Suprapubic skin (tissue), 4 donors: ENCODE measurements at places on chromosomes 4 and X.
A peak's percentile ranks its signal among the peaks of the same experiment; 100 is the strongest.

DNA sequence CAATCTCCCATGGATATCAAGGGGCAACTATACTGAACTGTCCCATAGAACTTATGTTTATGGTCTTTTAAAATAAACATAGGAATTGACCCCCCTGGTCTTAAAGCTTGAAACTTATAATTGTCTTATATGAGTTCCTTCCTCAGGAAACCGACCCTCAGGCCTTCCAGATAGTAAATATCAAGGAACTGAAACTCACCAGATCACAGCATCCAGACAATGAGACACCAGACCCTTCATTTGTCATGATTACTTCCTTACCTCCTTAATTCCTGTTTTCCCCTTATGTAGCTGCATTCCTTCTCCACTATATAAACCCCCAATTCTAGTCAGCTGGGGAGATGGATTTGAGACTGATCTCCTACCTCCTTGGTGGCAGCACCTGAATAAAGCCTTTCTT lies 94.8 kb upstream of the GRPR start:
- no peak for DNase-seq

GRCh38 chrX:128781506-128781905 lies 729.3 kb upstream of the ACTRT1 start:
- DNase-seq: no peak

DNA sequence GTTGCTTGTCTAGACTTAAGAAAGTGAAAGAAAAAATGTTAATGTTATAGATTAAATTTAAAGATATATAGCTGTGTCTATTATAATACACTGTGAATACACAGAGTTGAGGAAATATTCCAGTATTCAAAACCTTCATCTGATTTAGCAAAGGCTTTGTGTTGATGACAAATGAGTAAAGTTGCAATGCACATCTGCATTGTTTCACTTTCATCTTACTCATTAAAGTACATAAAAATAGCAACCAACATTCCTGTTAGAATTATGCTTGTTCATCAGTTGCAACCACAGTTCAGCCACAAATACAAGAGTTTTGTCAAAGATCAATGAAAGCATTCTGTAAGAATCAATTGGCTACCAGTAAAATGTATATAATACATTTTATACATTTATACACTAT lies 346.4 kb upstream of the SLC7A11 start:
- DNase-seq: no peak

DNA sequence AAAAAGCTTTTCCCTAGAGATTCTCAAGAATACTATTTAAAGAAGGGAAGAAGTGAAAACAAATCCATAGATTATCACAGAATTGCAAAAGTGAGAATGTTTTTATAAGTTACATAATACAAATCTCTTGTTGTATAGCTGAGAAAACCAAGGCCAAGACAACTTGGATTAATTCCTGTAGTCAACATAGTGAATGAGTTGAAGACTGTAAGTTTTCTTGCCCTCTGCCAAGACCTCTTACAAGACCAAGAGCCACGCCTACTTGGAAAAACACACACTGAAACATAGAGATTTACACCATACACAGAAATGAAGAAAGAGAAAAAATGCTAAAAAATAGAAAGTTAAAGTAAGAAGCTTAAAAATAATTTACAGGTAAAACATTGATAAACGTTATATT lies 2024.0 kb downstream of the PCDH7 start:
- no peak for DNase-seq

DNA sequence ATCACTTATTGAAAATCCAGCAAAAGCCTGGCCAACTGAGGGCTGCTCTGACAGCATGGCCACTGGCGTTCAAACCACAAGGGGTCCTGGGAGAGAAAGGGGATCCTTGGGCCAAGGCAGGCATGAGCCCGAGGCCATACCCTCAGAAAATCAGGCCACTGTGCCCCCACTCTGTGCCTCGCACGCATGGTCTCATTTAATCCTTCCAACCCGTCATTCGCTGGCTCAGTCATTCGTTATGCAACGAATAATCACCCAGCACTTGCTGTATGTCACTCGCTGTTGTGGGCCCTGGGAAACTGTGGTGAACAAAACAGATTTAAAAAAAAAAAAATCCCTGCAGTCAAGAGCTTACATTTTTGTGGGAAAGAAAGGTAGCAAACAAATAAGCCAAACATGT lies 112.7 kb downstream of the BCOR start:
- no peak for DNase-seq

DNA sequence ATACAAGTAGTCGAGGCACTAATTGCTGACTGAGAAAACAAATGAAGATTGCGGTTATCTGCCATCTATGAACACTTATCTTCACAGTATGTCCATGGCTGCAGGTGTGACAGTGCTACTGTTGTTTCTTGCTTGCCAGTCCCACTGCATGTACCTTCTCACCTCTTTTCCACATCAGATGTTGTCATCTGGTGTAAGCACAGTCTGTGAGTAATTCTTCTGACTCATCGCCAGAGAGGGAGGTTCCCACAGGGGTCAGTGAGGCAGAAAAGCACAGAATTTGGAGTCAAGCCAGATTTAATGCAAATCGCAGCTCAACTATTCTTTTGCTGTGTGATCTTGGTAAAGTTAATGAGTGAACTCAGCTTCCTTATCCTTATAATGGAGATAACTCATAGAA lies 144.4 kb downstream of the GLRA2 start:
- DNase-seq: no peak

- DNase-seq: peak; percentile 89
Measured at GRCh38 chr4:137531986-137532868, at the start of gene PCDH18. Gene PCDH18, minus strand, starts transcription at chr4:137532494. Its CDS starts 406 bp downstream, at chr4:137532088.
